GDM1 (cell line): ENCODE measurements at places on chromosomes 7 and 10.
A peak's percentile ranks its signal among the peaks of the same experiment; 100 is the strongest.

GRCh38 chr7:2203766-2204300, 28.9 kb downstream of the MAD1L1 start:
- DNase-seq: no peak

DNA sequence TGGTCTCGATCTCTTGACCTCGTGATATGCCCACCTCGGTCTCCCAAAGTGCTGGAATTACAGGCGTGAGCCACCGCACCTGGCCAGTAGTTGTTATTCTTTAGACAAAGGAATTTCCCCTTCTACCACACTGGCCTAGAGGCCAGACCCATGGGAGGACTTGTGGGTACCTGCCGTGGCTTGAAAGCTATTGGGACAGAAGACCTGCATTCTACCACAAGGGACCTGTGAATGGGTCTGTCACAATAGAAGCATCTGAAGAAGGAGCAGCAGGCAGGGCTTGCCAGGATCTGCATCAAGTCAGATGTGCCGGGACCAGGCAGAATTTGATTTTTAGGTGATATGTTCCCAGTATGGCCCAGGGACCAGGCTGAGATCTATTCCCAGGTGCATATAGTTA, 356.9 kb downstream of the FGFR2 start:
- DNase-seq: no peak

- no peak for DNase-seq
Measured at GRCh38 chr10:50522908-50523307, 100.8 kb downstream of the SGMS1 start.

DNA sequence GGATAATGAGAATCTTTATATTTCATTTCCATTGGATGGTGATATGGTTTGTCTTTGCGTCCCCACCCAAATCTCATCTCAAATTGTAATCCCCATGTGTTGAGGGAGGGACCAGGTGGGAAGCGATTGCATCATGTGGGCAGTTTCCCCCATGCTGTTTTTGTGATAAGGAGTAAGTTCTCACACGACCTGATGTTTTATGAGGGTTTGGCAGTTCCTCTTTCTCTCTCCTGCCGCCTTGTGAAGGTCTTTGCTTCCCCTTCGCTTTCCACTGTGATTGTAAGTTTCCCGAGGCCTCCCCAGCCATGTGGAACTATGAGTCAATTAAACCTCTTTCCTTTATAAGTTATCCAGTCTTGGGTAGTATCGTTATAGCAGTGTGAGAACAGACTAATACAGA, 59.4 kb downstream of the MTPN start:
- DNase-seq: peak; percentile 62

- no peak for DNase-seq
Measured at GRCh38 chr7:132353936-132354335, 222.3 kb downstream of the PLXNA4 start.

DNA sequence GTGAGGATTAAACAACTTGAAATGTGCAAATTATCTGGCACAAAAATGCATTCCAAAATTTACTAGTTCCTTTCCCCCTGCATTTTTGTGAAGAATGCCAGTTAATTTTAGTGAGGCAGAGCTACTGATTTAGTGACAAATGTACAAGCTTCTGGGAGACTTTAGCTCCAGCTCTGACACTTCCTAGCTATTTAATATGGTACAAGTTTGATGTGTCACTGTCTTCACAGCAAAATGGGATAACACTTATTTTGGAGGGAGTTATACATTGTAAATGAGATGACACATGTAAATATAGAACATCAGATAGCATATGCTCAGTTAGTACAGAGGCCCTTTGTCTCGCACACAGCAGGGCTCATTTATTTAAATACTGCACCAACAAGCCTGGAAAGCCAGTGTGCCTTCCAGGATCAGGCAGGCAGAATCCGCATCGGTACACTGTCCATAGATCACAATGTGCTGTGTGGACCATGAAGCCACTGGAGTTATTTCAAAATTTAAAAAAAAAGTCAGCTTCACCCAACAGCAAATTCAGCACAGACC, 48.7 kb downstream of the ELMO1 start:
- DNase-seq: no peak

GRCh38 chr7:91292506-91292905, 28.3 kb downstream of the FZD1 start:
- no peak for DNase-seq

- DNase-seq: no peak
Measured at GRCh38 chr7:1902231-1902855, 232.3 kb downstream of the ELFN1 start.

DNA sequence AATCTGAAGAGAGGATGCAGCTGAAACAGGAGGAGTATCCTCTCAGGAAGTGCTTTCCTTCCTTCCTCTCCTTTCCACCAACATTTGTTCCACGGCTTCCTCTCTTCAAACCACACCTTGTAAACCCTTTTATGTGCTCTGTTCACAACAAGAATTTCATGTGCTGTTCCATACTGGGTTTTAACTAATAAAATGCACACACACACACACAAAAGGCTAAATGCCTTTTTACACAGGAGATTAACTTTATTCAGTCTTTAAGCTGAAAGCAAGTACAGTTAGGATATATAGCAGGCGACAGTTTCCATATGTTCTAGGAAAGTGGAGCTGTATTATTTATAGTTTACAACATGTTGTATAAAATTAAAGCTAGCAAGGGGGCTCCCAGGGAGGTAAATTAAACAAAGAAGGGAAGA, 106.7 kb downstream of the REEP3 start:
- DNase-seq: peak; percentile 15

- no peak for DNase-seq
Measured at GRCh38 chr7:29296421-29296820, 101.8 kb downstream of the CHN2 start.

DNA sequence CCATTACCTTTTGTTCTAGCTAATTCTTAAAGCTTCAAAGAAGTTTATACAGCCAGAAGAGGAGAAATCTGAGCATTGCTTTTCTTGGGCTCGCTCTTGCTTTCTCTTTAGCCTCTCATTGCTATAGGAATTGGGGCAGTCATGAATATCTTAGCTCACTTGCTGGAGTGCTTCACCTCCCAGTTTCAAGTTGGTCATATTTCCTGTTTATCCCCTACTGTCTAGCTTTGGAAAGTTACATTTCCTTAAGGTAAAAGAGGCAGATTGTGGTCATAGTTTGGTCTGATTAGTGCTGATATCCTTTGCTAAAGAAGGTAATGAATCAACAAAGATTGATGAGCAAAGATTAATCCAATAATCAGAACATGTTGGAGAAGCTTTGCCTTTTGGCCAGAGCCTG, 77.7 kb upstream of the GLI3 start:
- DNase-seq: no peak

DNA sequence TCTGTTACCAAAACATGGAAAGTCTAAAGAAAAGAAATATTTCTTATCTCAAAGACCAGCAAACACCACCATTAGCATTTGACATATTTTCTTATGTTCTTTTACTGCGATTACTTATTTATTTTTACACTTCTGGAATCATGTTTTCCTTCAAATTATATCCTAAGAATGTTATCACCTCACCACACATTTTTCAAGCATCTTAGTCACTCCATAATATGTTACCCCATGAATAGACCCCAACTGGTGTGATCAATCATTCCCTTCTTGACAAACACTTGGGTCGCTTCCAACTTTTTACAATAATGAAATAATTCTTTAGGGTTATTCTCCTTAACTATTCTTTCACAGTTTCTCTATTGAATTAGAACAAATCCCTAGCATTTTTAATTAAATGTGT, 67.4 kb downstream of the AMPH start:
- no peak for DNase-seq

DNA sequence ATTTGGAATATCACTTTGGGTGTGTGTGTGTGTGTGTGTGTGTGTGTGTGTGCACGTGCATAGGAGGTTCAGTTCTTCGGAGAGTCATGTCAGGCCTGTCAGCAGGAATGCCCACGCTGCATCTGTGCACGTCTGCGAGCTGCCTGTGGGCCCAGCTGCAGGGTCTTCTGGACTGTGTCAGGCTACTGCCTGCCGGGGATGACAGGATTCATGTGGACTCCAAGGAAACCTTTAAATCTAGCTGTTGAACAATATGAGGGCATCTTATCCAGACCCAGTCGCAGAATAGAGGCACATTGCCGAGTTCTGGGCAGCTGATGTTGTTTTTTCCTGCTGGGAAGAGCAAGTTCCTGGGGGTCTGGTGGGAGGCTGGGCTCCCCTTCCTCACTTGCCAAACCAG, 19.0 kb downstream of the AQP1 start:
- DNase-seq: no peak

GRCh38 chr10:114723991-114724715, 66.1 kb upstream of the ABLIM1 start:
- DNase-seq: no peak

- no peak for DNase-seq
Measured at GRCh38 chr7:140972876-140973829, 41.6 kb downstream of the MRPS33 start.

DNA sequence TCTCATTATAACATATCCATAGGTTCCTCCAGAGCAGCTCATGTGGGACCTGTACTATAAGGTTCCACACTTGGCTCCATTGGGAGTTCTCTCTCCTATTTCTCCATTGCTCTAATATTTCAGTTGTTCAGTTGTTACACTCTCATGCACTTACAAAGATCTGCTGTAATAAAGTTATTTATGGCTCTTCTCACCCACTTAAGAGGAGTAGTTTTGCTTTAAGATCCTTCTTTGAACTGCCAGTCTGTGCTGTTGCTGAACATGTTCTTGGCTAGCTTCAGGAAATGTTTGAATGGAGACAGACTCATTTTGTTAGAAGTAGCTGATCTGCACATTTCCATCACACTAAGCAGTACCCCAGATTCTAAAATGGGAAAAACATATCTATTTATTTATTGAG, 250.1 kb downstream of the CDK14 start:
- DNase-seq: no peak

GRCh38 chr10:124146483-124146882, 53.1 kb upstream of the CHST15 start:
- DNase-seq: no peak

GRCh38 chr7:131131746-131132431, 195.8 kb upstream of the MKLN1 start:
- no peak for DNase-seq

DNA sequence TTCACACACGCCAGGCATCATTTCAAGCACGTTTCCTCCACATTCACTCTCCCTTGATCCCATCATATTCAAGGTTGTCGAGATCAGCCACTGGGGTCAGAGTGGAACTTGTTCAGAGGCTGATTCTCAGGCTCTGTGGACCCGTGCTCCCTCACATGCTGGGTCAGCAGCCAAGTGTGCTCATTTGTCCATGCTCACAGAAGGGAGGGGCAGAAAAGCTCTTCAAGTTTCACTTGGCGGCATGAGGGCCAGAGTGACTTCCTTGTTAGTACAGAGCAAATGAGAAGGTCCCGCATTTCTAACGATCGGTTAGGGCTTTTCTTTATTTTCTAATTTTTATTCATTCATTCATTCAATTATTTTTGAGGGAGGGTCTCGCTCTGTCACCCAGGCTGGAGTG, 82.2 kb downstream of the EBLN1 start:
- no peak for DNase-seq

DNA sequence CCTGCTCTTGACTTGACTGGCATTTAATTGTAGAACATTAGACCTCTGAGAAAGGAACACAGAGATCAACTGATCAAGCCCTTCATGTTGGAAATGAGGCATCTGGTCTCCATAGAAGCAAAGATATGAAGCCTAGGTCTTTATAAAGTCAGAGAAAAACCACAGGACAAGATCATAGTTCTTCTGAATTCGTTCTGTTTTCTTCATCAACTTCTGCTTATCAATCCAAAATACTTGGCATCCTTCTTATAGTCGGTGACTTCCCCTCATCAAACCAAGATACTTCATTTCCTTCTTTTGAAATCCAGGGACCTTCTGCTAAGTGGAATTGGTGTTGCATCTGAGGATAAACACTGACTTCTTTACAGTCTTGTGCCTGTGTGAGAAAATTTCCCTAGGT, 77.1 kb upstream of the PRKCQ start:
- DNase-seq: no peak

GRCh38 chr10:100519311-100520051, at the start of gene SEC31B:
Gene SEC31B (minus strand): TSS chr10:100519861. CDS start chr10:100516952, 2,909 bp downstream.
- no peak for DNase-seq

GRCh38 chr10:97816609-97817008, 33.0 kb upstream of the GOLGA7B start:
- no peak for DNase-seq

DNA sequence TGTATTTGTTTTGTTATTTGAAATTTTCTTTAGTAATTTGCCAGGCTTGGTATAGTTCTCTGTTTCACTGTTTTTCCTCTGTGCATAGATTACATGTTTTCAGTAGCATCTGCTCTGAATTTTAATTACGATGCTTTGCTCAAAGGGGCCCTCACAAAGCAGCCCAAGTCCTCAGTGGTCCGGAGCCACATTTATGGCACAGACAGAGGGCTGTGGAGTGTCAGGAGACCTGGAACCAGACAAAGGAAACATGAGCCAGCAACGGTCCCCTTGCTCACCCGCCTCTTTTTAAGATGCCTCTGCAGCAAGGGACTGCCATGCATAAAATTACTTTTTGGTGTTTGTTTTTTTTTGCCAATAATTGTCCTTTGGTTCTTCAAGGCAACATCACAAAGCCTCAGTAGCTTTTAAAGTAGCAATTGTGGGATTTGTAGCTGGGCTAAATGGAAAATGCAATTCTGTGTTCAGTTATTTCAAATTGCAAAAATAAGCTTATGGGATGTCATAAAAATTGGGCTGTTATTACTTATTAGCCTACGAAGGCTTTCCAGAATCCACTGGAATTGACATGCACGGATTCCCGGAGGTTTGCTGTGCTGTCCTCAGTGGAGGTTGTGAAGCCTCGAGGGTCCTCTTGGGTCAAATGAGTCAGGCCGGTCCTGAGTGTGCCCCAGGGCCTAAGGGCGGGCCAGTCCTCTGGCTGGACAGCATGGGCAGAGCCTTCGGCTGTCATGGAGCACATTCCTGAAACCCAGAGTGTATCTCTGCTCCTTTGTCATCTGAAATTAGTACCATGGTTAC, 422.8 kb downstream of the GLRX3 start:
- DNase-seq: no peak

- no peak for DNase-seq
Measured at GRCh38 chr7:39100270-39100669, 122.6 kb downstream of the POU6F2 start.

DNA sequence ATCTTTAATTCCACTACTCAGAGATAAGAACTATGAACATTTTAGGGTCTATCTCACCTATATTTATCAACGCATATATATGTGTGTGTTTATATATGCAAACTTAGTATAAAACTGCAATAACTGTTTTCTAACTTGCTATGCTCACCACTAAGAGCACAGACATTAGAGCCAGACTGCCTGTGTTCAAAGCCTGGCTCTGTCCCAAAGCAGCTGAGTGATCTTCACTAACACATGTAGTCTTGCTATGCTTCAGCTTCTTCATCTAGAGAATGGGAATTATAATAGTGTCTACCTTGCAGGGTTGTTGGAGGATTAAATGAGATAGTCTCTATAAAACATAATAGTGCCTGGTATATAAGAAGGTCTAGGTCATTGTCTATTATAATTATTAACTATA, 165.5 kb downstream of the MAGI2 start:
- no peak for DNase-seq
